ENCODE measurements at places on chromosomes 5 and 9. TPM values are rescaled to one million over a fixed set of nuclear protein-coding genes. Genes with fewer than 3 reads are reported as not detected.

Gene F2R
- 3.6 TPM for total RNA-seq

Gene AMBP
- total RNA-seq = not detected

- H3K27ac ChIP-seq = no peak overlapping the region
- H3K4me1 ChIP-seq = peaks cover 10% of the 10 kb centered on the region
- no peak for DNase-seq
- peaks cover 45% of the 10 kb centered on the region for H3K27me3 ChIP-seq
- peaks cover 5% of the 10 kb centered on the region for H3K36me3 ChIP-seq
These were observed 70.6 kb downstream of the TENT4A start for GRCh38 chr5:6783787-6784186.

Gene PRSS3
- total RNA-seq = not detected

DNA sequence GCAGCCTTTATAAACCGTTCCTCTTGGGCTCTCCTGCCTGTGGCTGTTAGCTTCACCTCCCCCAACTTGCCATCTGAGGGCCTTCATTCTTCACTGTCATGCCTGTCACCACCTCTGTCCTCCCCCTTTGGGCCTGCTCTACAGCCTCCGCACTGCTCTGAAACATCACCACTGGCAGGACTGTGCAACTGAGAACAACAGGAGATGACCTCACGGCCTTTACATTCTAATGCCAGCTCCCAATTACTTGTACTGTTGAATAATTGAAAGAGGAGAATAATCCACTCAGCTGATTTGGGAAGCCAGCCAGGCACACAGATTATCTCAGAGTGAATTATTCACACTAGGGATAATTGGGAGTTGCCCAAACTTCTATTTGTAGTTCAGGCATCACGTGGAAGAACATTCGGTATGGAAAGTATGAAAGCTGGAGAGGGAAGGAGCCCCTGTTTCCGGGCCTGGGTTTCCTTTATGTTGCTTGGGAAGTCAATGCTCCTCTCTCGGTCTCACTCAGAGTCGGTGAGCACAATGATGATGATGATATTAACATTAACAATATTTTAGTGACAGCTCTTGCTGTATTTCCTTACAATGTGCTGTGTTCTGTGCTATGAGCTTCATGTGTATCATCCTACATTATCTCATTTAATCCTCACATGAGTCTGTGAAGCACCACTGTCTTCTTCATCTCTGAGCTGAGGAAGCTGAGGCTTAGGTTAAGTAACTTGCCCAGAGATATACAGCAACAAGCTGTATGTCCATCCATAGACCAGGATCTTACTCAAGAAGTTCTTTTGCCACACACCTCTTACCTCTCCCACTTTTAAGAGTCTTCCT, 99.3 kb upstream of the LRRTM2 start:
- peaks cover 2% of the 10 kb centered on the region for H3K4me1 ChIP-seq
- DNase-seq = no peak
- H3K27ac ChIP-seq = no peak overlapping the region
- H3K27me3 ChIP-seq = no peaks in the 10 kb centered on the region

DNA sequence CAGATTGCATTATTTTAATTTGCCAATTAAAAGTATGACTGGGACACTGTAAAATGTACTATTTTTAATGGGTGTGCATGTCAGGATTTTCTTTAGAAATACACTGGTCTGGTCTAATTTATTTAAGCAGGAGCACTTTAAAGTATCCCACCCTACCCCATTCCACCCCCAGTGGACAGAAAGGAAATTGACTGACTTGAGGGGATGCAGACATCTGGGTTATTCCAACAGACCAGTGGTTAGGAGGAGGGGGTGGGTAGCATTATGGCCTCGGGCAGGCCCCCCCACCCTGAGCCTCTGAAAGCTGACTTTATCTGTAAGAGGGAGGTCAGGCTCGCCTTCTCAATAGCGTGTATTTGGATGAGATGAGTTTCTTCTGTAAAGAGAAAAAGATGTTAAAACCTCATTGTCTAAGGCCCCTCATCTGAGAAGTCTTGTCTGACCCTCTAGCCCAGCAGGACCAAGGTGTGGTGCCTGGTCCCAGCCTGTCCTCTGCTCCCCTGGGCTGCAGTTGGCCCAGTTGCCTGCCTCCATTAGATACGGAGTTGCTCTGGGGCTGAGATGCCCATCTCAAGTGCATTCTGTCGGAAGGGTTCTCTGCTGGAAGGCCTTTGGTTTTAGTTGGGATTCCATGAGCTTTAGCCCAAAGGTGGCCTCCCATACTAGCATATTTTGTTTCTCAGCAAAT, 4.4 kb downstream of the HNRNPAB start:
- H3K4me1 ChIP-seq = peaks cover 38% of the 10 kb centered on the region
- H3K27ac ChIP-seq = peak overlapping the region; percentile 82
- no peak for DNase-seq

GRCh38 chr5:81314581-81314980, 13.2 kb downstream of the ZCCHC9 start:
- H3K27ac ChIP-seq = no peak overlapping the region
- H3K4me1 ChIP-seq = no peaks in the 10 kb centered on the region
- H3K4me3 ChIP-seq = no peak overlapping the region

Gene CAVIN4
- total RNA-seq = 0.13 TPM

GRCh38 chr5:1118231-1118698, 6.4 kb upstream of the SLC12A7 start:
- peaks cover 6% of the 10 kb centered on the region for H3K27me3 ChIP-seq
- DNase-seq = no peak
- H3K27ac ChIP-seq = peak overlapping the region; percentile 24
- H3K36me3 ChIP-seq = no peaks in the 10 kb centered on the region
- no peak overlapping the region for H3K4me3 ChIP-seq
- peaks cover 5% of the 10 kb centered on the region for H3K4me1 ChIP-seq

DNA sequence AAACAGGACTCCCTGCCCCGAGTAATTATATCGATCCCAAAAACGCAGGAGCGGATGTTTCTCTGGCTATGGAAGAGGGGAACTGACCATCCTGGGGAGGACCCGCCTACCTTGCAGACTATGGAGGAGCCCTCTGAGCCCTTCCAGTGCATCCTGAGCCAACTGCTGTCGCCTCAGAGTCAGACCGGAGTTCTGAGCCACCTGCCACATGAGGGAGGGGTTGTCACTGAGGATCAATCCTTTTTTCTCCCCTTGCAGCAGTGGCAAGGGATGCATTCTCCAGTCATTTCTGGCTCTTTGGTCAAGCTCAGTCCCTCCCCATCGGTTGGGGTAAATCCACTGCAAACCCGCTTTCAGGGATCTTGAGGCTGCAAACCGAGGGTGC, 709 bp downstream of the FANCG start:
- peak overlapping the region; percentile 96 for H3K4me3 ChIP-seq
- no peaks in the 10 kb centered on the region for H3K27me3 ChIP-seq
- peak overlapping the region; percentile 90 for H3K27ac ChIP-seq
- H3K4me1 ChIP-seq = peaks cover 18% of the 10 kb centered on the region

DNA sequence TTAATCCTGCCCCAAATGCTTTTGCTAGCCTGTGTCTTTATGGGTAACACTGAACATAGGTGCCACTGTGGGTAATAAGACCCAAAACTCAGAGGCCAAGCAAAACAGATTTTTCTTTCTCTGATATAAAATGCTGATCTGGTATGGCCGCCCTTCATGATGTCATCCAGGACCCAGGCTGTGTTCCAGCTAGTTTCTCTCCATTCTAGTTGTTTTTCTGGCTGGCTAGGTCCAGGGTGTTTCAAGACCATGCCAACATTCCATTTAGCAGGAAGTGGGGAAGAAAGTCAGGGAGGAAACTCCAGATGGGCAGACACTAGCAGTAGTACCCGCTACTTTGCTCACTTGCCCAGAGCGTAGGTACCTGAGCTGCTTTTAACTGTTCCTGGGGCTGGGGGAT, 183.9 kb upstream of the OTULINL start:
- H3K4me1 ChIP-seq = peaks cover 8% of the 10 kb centered on the region
- no peaks in the 10 kb centered on the region for H3K36me3 ChIP-seq
- peak overlapping the region; percentile 66 for H3K27ac ChIP-seq
- H3K4me3 ChIP-seq = no peak overlapping the region
- H3K27me3 ChIP-seq = peaks cover 6% of the 10 kb centered on the region

GRCh38 chr9:6538666-6539071, 106.9 kb downstream of the GLDC start:
- H3K36me3 ChIP-seq = no peaks in the 10 kb centered on the region
- H3K4me1 ChIP-seq = no peaks in the 10 kb centered on the region
- no peak overlapping the region for H3K4me3 ChIP-seq
- no peak for DNase-seq
- peaks cover 11% of the 10 kb centered on the region for H3K27me3 ChIP-seq
- no peak overlapping the region for H3K27ac ChIP-seq

DNA sequence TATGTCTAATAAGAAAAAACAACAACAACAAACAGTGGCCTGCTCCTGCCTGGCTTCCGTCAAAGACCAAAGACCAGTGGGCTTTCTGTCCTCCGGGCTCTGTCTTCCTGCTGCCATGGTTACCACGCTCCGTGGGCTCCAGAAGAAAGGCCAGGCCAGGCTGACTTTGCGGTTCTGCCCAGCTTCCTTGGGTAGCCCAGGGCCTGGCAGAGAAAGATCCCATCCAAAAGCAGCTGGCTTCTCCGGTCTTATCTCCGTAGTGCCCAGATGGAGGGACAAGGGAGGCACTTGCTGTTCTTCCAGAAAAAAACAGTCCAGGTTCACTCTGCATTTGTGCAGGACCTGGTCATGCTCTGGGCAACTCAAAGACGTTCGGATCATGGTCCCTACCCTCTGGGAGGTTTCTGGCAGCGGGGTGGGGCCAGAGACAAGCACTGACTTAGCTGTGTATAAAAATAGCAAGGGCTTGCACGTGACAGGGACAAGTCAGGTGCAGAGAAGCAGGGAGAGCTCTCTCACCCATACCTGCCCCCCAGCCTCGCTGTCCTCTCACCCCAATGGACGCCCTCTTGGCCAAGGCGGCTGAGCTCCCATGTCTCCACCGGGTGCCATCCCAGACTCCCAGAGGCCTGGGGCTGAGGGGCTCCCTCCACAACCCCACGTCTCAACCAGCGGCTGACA, 212.2 kb downstream of the C9orf50 start:
- peaks cover 7% of the 10 kb centered on the region for H3K27me3 ChIP-seq
- H3K27ac ChIP-seq = no peak overlapping the region
- peaks cover 3% of the 10 kb centered on the region for H3K36me3 ChIP-seq
- no peak overlapping the region for H3K4me3 ChIP-seq

DNA sequence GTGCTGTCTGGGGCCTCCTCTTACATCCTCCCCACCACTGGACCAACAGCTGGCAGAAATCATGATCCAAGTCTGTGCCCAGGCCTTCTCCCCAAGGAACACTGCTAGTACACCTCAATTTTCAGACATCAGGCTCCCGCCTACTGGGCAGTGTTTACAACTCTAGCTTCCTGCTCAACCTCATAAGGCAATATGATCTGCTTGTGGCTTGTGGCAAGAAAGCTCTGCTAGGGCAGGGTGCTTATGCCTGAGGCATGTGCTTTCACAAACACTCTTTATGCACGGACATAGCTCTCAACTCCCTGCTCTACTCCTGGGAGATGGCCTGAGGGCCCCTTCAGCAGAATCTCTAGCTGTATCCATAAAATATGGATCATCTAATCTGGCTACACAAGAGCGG, 32.5 kb downstream of the SH3TC2 start:
- H3K4me1 ChIP-seq = peaks cover 3% of the 10 kb centered on the region
- no peak for DNase-seq
- H3K27ac ChIP-seq = no peak overlapping the region
- H3K4me3 ChIP-seq = no peak overlapping the region
- no peaks in the 10 kb centered on the region for H3K36me3 ChIP-seq

GRCh38 chr5:30690931-30691330, 502.6 kb upstream of the CDH6 start:
- no peaks in the 10 kb centered on the region for H3K36me3 ChIP-seq
- H3K27me3 ChIP-seq = no peaks in the 10 kb centered on the region
- no peak overlapping the region for H3K4me3 ChIP-seq
- H3K4me1 ChIP-seq = no peaks in the 10 kb centered on the region
- no peak for DNase-seq

Gene IL17B
- not detected for total RNA-seq

- no peaks in the 10 kb centered on the region for H3K27me3 ChIP-seq
- peak overlapping the region; percentile 92 for H3K4me3 ChIP-seq
- H3K36me3 ChIP-seq = peaks cover 8% of the 10 kb centered on the region
- no peak for DNase-seq
- peak overlapping the region; percentile 68 for H3K27ac ChIP-seq
- H3K4me1 ChIP-seq = peaks cover 55% of the 10 kb centered on the region
These were observed 1.2 kb upstream of the GALNT10 start for GRCh38 chr5:154189256-154189818.

DNA sequence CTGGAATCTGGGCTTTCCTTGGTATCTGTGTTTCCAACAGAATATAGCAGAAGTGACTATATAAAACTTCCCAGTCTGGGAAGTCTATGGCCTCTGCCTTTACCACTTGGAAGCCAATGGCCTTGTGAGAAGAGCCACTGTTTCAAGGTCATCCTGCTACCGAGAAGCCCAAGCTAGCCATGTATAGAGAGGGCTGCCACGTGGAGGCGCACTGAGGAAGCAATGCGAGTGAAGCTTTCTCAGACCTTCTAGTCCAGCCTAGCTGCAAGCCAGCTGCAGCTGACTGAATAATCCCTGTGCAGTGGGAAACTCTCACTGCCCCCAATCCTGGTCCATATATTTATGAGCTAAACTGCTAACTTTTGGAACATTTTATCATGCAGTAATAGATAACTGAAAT, 661.8 kb upstream of the RIOK2 start:
- H3K36me3 ChIP-seq = no peaks in the 10 kb centered on the region
- H3K27me3 ChIP-seq = no peaks in the 10 kb centered on the region
- no peak overlapping the region for H3K27ac ChIP-seq
- no peak overlapping the region for H3K4me3 ChIP-seq
- DNase-seq = no peak

Gene TMEM215
- total RNA-seq = not detected

Gene SPINK13
- total RNA-seq = not detected

DNA sequence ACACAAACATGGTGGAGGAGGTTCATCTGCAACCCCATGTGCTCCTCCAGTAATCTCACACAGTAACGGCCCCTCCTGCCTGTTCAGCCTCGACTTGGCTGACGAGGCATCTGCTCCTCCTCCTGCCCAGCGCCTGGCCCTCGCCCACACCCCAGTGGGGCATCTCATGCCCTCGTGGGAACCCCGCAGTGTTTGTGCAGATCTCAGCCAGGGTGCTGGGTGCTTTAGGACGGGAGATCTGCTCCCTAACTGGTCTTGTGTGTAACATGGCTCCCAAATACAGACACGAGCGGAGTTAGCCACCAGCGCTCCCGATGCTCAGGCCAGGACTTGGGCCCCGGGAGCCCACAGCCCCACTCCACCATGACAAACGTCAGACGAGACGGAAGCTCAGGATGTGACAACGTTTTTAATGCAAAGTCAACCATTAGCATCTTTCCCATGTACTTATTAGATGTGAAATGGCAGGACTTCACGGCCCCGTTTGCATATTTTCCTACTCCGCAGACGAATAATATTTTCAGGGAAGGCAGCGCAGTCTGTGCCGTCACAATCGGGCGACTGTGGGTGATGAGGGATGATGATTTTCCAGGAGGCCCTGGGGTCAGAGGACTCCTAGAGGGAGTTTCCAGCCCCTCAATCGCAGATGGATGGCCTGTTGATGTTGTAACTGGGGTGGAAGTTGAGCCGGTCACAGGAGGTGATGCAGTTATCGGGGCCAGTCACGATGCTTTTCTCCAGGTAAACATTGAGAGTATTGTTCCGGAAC, 5.5 kb upstream of the MRPS2 start:
- H3K36me3 ChIP-seq = no peaks in the 10 kb centered on the region
- peaks cover 8% of the 10 kb centered on the region for H3K27me3 ChIP-seq
- no peak overlapping the region for H3K4me3 ChIP-seq
- H3K4me1 ChIP-seq = no peaks in the 10 kb centered on the region

Data from T-helper 17 cell (primary cell).